ENCODE measurements at places on chromosomes 6 and 20.

GRCh38 chr6:6884193-6884627, 223.6 kb upstream of the RREB1 start:
- H3K27ac ChIP-seq = no peak overlapping the region
- H3K4me1 ChIP-seq = peaks cover 6% of the 10 kb centered on the region
- H3K4me3 ChIP-seq = no peak overlapping the region
- H3K36me3 ChIP-seq = no peaks in the 10 kb centered on the region
- H3K27me3 ChIP-seq = no peaks in the 10 kb centered on the region

DNA sequence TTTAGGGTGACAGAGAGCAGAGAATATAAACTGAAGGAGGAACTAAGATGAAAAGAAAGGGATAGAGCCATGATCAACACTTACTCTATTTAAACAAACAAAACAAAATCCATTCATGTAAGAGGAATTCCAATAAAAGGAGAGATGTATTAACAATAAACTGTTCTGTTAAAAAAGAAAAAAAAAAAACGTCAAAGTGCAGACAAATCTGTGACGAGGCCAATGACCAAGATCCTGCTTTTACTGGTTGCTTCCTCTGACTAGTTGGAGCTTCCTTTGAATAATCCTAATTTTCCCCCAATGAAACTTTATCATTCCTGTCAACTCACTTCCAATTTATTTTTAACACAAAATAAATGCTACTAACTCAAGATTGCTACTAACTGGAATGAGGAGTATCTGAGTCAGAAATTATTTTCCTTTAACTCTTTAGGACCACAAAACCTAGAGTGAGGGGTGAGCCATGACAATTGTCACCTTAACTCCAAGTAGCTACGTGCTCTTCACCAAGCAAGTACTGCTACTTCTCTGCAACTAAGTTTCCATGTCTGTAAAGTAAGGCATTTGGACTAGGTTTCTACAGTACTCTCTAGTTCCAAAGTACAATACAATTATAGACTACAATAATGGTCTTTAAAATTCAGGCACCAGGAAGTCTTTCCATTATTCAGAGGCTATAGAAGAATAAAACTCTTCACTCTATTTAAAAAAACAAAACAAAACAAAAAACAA, 152.0 kb downstream of the PTPRK start:
- H3K4me3 ChIP-seq = no peak overlapping the region
- no peak for DNase-seq
- no peak overlapping the region for H3K27ac ChIP-seq
- peaks cover 4% of the 10 kb centered on the region for H3K27me3 ChIP-seq
- no peaks in the 10 kb centered on the region for H3K36me3 ChIP-seq
- no peaks in the 10 kb centered on the region for H3K4me1 ChIP-seq

- peak overlapping the region; percentile 69 for H3K27ac ChIP-seq
- H3K4me1 ChIP-seq = peaks cover 46% of the 10 kb centered on the region
- no peaks in the 10 kb centered on the region for H3K36me3 ChIP-seq
- peak overlapping the region; percentile 73 for H3K4me3 ChIP-seq
- H3K27me3 ChIP-seq = peaks cover 76% of the 10 kb centered on the region
- DNase-seq = no peak
Observed at GRCh38 chr6:3228771-3229565, 1.5 kb upstream of the TUBB2B start.

- H3K4me3 ChIP-seq = no peak overlapping the region
- peaks cover 8% of the 10 kb centered on the region for H3K4me1 ChIP-seq
- no peak for DNase-seq
Observed at GRCh38 chr6:21099338-21100314, 493.9 kb upstream of the SOX4 start.

DNA sequence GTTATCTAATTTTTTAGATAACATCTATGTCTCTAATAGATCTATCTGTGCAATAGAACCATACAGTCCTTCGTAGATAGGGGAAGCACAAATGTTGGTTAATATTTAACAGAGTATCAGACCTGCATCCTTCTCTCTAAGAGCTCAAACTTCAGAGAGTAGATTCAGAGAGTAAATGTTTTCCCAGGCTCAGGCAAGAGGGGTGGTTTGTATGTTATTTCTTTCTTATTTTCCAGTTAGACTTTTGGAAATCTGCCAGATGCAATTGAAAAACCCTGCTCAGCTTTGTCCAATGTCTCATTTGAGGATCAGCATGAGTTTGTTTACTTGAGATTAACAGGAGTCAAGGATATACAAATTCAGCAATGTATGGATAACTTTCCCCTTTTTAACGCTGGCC, 361.9 kb downstream of the BCKDHB start:
- H3K4me3 ChIP-seq = no peak overlapping the region
- no peak for DNase-seq
- H3K27ac ChIP-seq = no peak overlapping the region
- H3K4me1 ChIP-seq = no peaks in the 10 kb centered on the region
- H3K27me3 ChIP-seq = peaks cover 2% of the 10 kb centered on the region

DNA sequence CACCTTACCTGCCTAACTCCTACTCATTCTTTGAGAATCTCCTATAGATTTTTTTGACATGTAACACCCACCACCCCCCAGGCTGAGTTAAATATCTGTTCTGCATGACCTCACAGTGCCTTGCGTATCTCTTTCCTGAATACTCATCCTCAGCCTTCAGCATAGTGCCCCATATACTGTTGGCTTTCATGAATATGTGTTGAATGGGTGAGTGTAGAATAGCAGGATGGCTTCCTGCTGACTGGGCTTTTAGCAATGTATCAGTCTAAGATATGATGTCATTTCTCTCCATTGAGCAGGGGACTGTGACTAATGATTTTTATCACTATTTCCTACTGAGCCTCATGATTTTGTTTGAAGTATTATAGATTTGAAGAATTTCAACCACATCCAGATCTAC, 361.6 kb upstream of the MARCKS start:
- no peaks in the 10 kb centered on the region for H3K36me3 ChIP-seq
- H3K4me3 ChIP-seq = no peak overlapping the region
- no peak for DNase-seq

- H3K4me1 ChIP-seq = no peaks in the 10 kb centered on the region
- no peak for DNase-seq
- H3K36me3 ChIP-seq = no peaks in the 10 kb centered on the region
- H3K27me3 ChIP-seq = no peaks in the 10 kb centered on the region
- H3K27ac ChIP-seq = no peak overlapping the region
Observed at GRCh38 chr6:40349901-40350746, 237.0 kb downstream of the LRFN2 start.

- no peak overlapping the region for H3K27ac ChIP-seq
- no peak overlapping the region for H3K4me3 ChIP-seq
- no peaks in the 10 kb centered on the region for H3K4me1 ChIP-seq
- H3K27me3 ChIP-seq = peaks cover 6% of the 10 kb centered on the region
- DNase-seq = no peak
- no peaks in the 10 kb centered on the region for H3K36me3 ChIP-seq
Observed at GRCh38 chr6:14919038-14919670, 326.7 kb upstream of the JARID2 start.
